ENCODE measurements at places on chromosomes 12 and 14.

DNA sequence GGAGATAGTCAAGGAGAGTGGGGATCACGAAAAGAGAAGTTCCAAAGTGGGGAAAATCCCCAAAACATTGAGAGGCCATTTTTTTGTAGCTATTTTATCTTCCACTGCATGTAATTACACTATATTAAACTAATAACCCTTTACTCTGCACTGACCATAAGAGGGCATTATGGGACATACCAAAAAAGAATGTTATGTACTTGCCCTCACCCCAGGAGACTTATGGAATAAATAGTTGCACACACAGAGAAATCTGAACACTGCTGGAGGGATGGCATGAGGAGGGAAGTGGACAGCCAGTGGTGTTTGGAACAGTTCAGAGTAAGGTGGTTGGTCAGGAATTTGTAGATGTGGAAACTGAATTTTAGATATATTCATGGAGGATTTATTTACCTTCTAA, 422.9 kb downstream of the SNAPC1 start:
- DNase-seq: no peak

DNA sequence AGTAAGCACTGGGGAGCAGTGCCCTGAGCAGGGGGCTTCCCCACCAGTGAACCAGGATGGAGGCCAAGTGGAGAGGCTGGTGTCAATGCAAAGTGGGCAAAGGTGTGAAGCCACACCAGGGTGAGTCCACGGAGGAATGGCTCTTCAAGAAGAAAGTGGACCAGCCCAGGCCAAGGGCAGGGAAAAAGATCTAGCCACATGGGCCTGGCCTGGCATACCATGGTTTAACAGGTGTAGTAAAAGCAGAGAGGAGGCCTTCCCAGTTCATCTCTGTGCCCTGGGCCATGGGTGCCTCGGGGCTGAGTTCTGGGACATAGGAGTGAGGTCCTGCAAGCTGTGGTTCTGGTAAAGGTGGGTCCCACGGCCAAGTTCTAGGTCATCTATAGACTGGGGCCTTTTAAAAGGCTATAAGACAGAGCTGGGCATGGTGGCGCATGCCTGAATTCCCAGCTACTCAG, 153.4 kb downstream of the DPF3 start:
- no peak for DNase-seq

DNA sequence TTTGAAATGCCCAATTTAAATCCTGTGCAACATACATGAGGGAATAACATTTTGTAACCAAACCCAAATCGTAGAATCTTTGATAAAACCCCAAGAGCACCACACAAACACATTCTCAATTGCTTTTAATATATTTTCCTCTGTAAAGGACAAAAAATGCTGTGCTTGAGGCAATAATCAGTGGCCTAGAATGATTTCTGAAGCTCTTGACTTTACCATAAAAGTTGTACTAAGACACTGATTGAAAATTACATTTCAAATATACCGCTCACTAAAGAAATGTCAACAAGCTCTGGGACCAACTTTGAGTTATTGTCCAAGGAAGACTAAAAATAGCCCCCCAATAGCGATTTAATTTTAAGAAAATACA, 1.5 kb downstream of the EML5 start:
- no peak for DNase-seq

- DNase-seq: no peak
Observed at GRCh38 chr14:99506276-99506675, 25.1 kb downstream of the CCNK start.

DNA sequence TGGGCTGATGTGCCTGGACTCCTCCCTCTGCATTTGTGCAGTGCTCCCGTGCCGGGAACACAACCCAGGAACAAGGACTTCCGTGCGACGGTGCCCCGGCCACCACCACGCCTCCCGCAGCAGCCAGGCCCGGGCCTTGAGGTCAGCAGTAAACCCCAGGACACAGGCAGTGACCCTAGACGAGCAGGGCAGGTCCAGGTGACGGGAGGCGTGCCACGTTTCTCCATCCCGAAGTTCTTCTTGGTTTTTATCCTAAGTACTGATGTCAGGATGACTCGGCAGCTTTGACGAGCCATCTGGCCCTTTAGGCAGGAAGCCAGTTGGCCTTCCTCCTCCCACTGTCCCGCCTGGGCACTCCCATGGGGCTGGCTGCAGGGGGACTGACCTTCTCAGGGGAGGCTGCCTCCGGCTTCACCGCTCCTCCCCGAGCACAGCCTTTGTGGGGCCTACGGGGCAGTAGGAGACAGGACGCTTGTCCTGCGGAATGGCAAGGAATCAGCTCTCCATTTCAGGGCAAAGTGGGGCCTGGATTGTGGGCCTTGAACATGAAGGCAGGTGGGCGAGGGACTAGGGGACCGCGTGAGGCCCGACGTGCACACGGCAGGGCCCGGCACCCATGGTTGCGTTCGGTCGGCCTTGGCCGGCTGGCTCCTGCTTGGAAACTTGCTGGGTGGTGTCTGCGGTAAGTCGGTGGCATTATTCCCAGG, 94.1 kb downstream of the FBXL14 start:
- DNase-seq: no peak

GRCh38 chr14:98131406-98131805, 1140.6 kb downstream of the BCL11B start:
- no peak for DNase-seq

GRCh38 chr12:1797991-1798640, 22.2 kb upstream of the LRTM2 start:
- DNase-seq: no peak

- no peak for DNase-seq
Observed at GRCh38 chr12:52681526-52682380, 1.5 kb upstream of the KRT1 start.

- DNase-seq: no peak
Observed at GRCh38 chr14:100692256-100692655, 34.4 kb upstream of the DLK1 start.

GRCh38 chr12:11630046-11630706, 19.3 kb upstream of the ETV6 start:
- no peak for DNase-seq

DNA sequence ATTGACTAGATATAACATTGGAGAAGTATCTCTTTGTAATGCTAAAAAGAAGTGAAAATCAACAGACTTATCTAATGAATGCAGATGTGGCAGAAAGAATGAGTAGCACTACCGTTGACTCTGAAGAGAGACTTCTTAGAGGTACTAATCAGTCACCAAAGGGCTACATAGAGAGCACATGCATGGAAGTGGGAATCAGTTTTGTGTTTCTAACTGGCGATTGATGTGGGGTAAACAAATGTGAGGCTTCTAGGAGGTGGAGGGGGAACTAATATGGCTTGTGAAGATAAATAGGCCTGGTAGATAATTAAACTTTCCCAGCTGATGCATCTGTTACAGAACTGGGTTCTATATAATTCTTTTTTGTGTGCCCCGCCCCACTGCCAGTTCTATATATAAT, 10.5 kb downstream of the COCH start:
- no peak for DNase-seq

GRCh38 chr14:44010595-44010994, 496.5 kb downstream of the FSCB start:
- no peak for DNase-seq

DNA sequence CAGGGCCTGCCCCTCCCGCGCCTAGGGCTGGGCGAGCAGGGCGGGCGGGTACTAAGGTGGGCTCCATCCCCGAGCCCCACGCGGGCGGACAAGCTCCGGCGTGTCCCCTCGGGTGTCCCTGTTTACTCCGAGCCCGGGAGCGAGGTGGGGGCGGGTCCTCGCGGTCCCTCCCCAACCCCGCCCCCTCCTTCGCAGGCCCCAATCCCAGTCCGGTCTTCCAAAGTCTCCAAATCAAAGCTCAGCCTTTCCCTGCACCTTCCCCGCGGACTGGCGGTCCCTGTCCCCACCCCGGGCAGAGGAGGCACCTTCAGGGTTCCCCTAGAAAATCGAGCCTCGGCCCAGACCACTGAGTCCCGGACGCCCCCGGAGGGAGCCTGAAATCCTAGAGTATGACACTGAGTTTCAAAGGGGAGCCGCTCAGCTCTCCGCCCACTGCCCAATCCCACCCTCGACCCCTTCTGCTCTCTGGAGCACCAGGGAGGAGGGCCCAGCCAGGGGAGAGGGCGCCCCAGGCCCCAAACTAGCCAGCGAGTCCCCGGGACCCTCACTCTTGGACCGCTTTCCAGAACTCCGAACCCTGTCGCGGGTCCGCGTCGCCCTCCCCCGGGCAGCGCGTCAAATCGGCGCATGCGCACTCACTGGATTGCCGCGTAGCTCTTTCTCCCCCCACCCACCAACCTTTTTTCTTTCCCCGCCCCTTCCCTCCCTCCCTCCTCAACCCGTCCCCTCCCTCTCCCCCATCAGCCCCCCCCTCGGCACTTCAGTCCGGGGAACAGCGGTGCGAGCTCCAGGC, at the start of gene LRP1:
LRP1 (plus strand) TSS at position 758 of the 793 bp plus-strand sequence. CDS start 482 bp downstream, outside the sequence.
- DNase-seq: peak; percentile 19

DNA sequence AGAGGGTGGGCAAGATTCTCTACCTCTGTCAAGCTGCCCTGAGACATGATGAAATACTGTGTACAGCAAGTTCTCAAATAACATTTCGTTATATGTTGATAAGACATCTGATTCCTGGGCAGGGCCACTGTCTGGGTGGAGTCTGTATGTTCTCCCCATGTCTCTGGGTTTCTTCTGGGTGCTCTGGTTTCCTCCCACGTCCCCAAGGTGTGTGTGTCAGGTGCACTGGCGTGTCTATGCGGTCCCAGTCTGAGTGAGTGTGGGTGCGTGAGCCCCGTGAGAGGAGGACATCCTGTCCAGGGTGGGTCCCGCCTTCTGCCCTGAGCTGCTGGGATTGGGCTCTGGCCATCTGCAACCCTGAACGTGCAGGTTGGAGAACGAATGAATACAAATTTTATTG, 29.6 kb downstream of the KCTD10 start:
- no peak for DNase-seq

DNA sequence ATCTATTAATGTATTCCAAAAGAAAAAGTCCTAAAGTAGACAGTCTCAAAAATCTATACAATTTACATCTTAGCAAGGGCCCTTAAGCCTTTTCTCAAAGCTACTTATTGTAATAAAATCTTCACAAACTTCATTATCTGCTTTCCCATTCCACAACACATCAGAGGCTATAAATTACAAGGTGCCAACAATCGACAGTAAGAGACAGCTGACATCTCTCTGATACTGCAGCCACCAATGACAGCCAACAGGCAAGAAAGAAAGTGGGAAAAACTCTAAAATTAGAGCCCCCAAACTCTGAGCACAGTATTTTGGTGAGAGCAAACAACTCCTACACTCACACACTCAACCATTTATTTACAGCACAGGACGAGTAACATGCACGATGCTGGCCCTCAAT, 2.2 kb downstream of the ANGEL1 start:
- DNase-seq: no peak

DNA sequence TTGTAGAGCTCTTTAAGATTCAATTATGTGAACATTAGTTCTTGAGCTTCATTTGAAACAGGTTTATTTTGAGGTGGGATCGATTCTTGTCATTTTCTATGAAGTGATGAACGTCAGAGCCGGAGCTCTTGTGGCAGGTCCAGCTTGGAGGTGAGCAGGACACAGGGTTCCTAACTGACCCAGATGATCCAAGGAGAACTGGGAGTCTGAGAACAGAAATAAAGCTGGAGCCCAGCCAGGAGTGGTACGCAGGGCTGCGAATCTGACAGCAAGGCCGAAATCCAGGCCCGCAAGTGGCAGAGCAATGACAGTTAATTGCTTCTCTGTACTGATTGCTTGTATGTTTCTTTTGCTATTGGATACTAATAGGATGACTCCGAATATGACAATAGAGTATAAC, 46.5 kb downstream of the EML1 start:
- no peak for DNase-seq

DNA sequence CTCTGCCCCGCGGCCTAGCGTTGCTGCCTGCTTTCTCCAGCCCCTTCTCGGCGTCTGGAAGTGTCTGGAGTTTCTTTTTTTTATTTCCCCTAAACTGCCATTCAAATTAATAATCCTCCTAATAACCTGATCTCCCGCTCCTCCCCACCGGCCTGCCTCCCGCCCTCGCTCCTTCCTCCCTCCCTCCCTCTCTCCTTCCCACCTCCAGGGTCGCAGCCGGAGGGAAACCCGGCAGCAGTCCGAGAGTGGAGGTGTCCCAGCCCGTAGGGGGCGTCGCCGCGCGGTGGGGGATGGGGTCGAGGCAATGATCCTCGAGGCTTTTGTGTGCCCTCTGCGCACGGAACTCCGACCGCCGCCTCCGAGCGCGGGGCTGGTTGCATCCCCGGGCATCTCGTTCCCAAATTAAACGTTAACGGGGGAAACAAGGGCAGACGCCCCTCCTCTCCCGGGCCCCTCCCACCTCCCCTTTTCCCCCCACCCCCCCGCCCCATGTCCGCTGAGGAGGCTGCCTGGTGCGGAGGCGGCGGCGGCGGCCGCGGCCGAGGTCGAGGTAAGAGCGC, 1.0 kb upstream of the SOCS2 start:
- no peak for DNase-seq

GRCh38 chr12:63980211-63980610, 135.7 kb downstream of the SRGAP1 start:
- no peak for DNase-seq

DNA sequence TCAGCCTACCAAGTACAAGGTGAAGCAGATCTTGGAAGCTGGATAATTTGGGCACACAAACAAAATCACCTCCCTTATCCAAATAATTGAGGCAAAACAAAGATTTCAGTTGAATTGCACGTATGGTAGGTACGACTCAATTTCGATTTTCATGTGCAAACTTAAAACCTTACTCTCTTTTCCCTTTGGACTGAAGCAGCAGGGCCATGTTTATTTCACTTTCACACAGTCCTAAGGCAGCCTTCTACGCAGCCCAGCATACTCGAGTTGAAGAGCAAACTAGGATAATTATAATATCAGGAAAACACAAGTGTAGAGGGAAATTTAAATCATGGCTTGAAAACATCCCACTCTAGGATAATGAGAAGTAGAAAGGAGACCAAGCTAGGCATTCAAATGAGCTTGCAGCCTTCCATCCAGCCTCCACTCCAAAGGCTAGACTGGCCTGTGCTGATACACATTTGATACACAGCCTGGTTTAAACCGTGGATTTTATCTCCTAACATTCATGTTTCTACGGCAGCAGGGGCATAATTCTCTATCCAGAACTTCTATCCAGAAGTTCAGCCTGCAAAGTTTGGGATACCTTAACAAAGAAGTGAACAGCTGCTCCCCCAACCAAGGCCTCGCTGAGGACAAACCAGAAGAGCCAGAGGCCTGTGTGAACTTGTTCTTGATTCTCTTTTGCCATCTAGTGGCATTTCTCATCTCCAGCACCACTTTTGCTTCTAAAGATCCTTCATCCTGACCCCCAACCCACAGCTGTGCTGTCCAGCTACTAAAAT, 2.4 kb upstream of the RNASE7 start:
- peak; percentile 26 for DNase-seq

GRCh38 chr14:105139212-105139825, 29.3 kb downstream of the JAG2 start:
- DNase-seq: no peak
